ENCODE measurements at places on chromosomes 3 and 15.

DNA sequence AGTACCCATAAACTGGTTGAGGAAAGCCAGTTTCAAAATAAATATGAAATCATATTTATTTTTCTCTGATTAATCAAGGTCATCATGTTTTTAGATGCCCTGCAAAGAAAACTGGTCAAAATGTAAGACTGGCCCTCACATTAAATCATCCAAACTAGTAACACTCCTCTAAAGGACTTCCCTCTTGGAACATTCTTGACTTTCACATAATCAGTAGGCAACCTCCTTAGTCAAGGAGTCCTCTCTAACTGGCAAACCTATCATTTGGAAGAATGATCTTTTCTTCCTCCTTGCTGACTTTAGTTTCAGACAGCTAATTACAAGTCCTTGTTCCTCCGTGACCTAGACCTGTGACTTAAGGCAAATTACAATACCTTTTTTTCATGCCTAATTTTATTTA is 82.5 kb upstream of the DCBLD2 start:
- H3K27me3 ChIP-seq: peaks cover 4% of the 10 kb centered on the region
- DNase-seq: no peak
- H3K4me1 ChIP-seq: peaks cover 6% of the 10 kb centered on the region
- no peaks in the 10 kb centered on the region for H3K36me3 ChIP-seq

DNA sequence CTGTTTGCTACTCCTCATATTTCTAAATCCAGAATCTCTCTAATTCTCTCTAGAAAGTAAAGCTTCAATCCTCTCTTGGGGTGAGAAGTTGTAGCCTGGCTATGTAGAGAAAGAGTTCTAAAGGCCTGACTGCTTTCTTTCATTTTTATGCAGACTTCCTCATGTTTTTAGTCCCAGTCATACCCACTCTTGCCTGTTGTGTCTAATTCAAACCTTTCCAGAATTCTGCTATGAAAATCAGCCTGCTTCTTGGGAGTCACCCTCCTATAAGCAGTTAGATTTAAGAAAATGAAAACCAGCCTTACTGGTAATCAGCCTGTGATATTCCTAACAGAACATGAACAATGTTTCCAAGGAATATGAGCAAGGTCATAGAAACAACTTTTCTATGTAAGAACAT is 14.8 kb upstream of the ZNF639 start:
- no peak overlapping the region for H3K4me3 ChIP-seq
- no peak for DNase-seq
- no peaks in the 10 kb centered on the region for H3K36me3 ChIP-seq
- no peaks in the 10 kb centered on the region for H3K4me1 ChIP-seq
- peaks cover 32% of the 10 kb centered on the region for H3K27me3 ChIP-seq
- no peak overlapping the region for H3K27ac ChIP-seq

- no peaks in the 10 kb centered on the region for H3K36me3 ChIP-seq
- no peaks in the 10 kb centered on the region for H3K4me1 ChIP-seq
- no peak overlapping the region for H3K27ac ChIP-seq
- no peaks in the 10 kb centered on the region for H3K27me3 ChIP-seq
- no peak for DNase-seq
These were observed 643.4 kb upstream of the ARPP21 start for GRCh38 chr3:34995796-34996430.

GRCh38 chr3:190166948-190167347 is 46.3 kb upstream of the P3H2 start:
- DNase-seq: no peak
- H3K4me1 ChIP-seq: peaks cover 10% of the 10 kb centered on the region
- H3K4me3 ChIP-seq: no peak overlapping the region
- H3K27me3 ChIP-seq: peaks cover 9% of the 10 kb centered on the region
- peaks cover 1% of the 10 kb centered on the region for H3K36me3 ChIP-seq

DNA sequence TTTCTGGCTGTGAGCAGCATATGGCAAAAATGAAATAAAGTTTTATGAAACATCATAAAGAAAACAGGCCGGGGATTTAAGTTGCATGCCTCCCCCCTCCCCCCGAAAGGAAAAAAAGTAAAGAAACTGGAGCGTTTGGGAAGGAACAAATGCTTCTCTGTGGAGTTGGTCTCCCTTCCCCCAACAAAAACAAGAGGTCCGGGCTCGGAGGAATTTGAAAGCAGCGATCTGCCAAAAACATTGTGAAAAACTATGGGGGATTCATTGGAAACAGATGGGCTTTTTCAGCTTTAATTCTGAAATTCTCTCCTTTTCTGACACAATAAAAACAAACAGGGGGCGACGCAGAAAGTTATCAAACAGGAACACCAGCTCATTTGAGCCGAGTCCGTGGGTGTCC is 17.0 kb downstream of the RGMA start:
- H3K27ac ChIP-seq: no peak overlapping the region
- H3K27me3 ChIP-seq: peaks cover 72% of the 10 kb centered on the region
- peak overlapping the region; percentile 26 for H3K4me3 ChIP-seq
- H3K4me1 ChIP-seq: peaks cover 13% of the 10 kb centered on the region
- no peak for DNase-seq
- no peaks in the 10 kb centered on the region for H3K36me3 ChIP-seq

DNA sequence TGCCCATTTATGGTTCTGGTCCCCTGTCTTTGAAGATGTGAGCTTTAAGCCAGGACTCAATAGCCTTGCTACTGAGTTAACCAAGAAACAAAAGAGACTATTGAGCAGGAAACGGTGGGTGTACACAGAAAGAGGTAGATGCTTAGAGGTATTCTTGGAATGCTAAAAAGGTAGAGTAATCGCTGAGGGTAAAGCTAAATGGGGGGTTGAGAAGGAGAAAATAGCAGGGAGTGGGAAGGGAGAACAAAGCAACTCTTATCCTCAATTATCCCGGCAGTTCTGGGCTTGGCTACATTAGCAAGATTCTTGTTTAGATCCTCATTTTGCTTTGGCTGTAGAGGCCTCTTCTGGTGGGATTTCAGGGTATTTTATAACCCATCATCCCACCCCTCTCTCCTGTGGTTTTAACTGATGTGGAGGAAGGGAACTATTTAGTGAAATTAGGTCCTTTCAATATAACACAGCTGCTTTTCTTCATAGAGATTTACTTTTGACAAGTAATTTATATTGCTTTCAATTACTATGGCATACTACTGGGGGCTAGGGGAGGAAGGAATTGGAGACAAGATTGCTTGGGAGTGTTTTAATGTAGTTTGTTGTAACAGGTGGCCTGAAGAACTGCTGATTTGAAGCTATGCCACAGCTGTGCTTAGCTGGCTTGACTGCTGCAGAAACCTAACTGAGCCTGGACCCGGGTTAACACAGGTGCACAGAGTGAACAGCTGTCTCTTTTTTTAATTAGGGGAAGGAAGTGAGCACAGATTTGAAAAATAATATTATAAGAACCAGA is 234.3 kb upstream of the CCDC54 start:
- H3K36me3 ChIP-seq: no peaks in the 10 kb centered on the region
- H3K4me3 ChIP-seq: no peak overlapping the region
- no peaks in the 10 kb centered on the region for H3K4me1 ChIP-seq
- no peaks in the 10 kb centered on the region for H3K27me3 ChIP-seq
- no peak overlapping the region for H3K27ac ChIP-seq

- H3K27ac ChIP-seq: no peak overlapping the region
- DNase-seq: no peak
- H3K36me3 ChIP-seq: no peaks in the 10 kb centered on the region
- no peak overlapping the region for H3K4me3 ChIP-seq
These were observed 8.7 kb upstream of the PRR23E start for GRCh38 chr3:127183931-127184869.

DNA sequence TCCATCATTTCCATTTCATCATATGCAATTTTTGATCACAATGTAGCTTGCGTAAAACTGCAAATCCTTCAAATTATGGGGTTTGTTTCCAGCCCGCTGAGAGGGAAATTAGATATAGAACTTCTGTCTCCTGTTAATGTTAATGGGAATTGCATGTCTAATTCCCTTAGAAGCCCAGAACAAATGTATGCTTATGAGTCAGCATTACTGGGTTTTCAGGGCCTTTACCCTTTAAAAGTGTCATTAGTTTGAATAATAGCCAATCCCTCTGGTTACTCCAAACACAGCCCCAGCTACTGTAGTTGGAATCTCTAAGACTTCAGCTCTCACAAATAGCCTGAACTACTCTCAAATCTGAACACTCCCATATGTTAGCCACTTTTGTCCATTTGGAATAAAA is 439.4 kb downstream of the C3orf38 start:
- H3K27me3 ChIP-seq: no peaks in the 10 kb centered on the region
- H3K4me3 ChIP-seq: no peak overlapping the region
- no peak for DNase-seq
- no peaks in the 10 kb centered on the region for H3K36me3 ChIP-seq
